ENCODE measurements at places on chromosomes 3 and 15.

DNA sequence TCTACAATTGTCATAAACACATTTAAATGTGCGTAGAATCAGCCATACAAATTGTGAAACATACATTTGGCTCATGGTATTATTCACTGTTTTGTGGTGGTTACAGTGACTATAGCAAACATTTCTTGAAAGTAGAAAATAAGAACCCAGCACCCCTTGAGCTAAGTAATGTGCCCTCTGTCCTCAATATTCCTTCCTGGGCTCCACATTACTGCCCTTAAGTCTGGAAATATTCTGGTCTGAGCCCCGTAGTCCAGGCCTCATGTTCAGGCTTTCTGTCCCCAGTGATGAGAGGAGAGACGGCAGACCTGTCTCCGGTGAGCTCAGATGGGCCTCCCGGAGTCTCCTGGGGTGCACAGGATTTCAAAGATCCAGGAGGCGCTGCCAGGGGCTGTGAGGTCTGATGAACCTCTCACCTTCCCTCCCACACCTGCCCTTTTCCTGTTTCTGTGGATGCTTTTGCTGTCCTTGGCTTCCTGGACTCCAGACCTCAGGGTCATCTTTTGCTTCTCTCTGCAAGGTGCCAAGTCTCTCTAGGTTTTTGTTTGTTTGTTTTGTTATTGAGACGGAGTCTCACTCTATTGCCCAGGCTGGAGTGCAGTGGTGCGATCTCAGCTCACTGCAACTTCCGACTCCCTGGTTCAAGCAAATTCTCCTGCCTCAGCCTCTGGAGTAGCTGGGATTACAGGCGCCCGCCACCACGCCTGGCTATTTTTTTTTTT is 8.8 kb upstream of the MUC20 start:
- DNase-seq: no peak

GRCh38 chr3:3587647-3587972 is 211.6 kb upstream of the LRRN1 start:
- DNase-seq: no peak

GRCh38 chr3:33196538-33196937 is 22.1 kb downstream of the SUSD5 start:
- DNase-seq: no peak

DNA sequence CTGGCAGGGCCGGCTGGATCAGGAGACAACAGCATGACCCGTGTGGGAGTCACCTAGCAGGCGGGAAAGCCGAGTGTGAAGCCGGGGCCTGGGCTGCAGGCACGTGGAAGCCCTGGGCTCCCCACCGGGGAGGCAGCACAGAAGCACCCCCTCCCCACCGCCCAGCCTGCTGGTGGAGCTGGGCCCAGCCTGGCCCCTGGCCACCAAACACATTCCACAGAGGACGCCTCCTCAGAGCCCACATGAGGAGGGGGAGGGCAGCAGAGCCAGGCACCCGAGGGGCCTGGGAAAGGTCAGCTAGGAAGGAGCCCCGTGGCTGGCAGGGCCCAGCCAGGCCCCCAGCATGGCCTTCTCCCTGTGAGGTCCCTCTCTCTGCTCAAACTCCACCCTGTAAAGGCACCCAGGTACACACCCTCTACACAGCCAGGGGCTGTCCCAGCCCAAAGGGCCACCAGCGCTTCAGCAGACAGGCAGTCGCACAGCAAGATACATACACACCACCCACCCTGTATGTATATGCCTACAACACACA is 4.5 kb downstream of the PLXNB1 start:
- no peak for DNase-seq

- DNase-seq: no peak
Measured at GRCh38 chr3:13420045-13420830, at the start of gene NUP210. Gene NUP210 (minus strand): TSS chr3:13420322. CDS start chr3:13420226, 96 bp downstream.

DNA sequence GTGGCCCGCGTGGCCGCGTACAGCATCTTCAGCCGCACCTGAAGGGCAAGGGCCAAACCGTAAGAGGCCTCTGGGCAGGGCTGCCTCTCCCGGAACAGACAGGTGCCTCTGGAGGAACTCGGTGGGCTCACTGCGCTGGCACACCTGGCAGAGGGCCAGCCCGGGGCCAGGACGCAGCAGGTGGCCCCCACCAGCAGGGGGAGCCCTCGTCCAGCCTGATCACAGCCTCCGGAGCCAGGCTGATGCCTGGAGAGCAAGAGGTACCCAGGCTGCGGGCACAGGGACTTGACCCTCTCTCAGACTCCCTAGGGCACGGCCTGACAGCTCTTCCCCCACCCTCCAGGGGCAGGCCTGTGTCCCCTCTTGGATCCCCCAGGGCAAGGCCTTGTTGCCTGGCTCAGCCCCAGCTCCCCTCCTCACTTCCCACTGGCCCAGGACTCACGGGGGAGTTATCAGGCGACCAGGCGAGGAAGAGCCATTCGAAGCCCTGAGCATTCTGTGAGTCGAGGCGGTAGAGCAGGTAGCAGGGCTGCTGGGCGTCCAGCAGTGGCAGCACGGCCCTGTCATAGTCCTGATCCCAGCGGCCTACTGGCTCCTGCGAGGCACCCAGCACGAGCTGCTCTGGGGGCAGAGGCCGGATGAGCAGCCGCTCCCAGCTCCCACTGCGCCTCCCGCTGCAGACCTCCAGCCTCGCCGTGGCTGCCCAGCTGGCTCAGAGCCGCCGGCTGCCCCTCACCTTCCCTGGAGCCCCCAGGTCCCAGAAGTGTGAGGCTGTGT is 6.2 kb upstream of the TLR9 start:
- DNase-seq: peak; percentile 80

DNA sequence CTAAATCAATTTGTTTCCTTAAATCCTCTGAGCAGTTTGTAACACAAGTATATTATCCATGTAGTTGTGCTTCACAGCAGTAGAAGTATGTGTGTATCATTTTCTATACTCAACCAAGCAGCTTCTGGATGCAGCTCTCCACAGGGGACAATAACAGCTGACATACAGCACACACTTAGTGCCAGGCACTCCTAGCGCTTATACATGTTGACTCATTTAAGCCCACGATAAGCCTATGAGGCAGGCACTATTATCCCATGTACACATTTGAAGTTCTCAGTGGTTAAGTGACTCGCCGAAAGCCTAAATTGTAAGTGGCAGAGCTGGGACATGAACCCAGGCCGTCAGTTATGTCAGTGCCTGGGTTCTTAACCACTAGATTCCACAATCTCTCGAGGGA is 20.3 kb upstream of the LPP start:
- DNase-seq: no peak

DNA sequence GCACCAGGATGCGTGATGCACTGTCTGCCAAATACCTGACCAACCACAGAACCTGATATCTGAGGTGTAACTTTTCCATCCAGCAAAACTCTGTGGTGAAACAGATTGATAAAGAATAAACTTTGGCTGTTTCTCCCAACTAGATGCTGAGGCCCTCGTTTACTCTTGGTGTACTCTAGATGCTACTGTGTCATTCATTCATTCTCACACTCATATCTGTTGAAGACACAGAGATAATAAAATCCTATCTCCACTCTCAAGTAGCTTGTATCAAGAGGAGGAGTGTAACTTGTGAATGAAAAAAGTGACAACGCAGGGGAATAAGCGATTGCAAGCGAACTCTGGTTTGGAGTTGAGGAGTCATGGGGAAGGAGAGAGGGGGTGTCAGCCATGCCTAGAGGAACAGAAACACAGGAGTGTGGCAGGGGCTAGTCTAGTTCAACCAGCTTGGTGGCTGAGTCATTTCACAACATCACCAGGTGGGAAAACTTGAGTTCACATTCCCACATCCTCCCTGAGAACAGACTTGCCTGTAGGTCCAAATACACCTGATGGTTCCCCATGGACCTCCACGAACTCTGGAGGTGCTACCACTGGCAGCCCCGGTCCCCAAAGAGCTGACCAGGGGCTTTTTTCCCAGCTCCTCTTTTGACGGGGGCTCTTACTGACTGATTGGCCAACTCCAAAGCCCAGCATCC is 73.3 kb upstream of the SNRK start:
- DNase-seq: no peak

DNA sequence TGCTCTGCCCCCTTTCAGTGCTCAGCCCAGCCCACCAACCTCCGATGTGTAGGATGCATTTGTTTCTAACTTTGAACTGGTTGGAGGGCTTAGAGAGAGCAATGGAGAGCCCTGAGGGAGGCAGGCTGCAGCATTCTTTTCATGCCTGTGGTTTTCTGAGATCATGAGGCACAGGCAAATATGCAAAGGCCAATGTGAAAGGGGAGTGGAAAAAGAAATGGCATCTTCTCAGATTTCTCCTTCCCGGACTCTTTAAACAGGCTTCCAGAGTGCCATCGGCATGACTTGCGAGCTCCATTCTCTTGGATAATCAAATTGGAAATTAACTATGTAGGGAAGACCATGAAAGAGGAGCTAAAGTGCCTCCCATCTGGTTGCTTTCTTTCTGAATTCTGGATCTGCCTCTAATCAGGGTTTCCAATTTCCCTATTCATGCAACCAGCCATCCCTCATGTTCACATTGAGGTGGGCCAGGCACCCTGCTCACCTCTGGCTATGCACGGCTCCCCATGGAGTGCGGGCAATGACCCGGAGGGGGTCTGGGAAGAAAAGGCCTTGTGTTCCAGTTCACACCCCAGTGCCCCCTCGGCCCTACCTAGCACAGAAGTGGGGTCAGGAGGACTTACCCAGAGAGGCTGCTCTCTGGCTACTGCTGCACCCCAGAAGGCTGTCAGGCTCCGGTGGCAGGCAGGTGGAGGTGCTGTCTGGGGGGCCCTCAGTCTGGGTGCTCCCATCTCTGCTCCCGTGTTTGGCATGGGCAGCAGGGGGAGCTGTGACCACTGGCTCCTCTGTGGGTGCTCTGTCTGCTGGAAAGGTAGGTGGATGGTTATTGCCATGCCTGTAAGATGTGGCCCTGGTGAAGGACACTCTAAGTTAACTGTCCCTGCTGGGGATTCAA is 16.1 kb downstream of the AMOTL2 start:
- DNase-seq: no peak

GRCh38 chr3:15042936-15043335 is 22.2 kb downstream of the MRPS25 start:
- DNase-seq: no peak

DNA sequence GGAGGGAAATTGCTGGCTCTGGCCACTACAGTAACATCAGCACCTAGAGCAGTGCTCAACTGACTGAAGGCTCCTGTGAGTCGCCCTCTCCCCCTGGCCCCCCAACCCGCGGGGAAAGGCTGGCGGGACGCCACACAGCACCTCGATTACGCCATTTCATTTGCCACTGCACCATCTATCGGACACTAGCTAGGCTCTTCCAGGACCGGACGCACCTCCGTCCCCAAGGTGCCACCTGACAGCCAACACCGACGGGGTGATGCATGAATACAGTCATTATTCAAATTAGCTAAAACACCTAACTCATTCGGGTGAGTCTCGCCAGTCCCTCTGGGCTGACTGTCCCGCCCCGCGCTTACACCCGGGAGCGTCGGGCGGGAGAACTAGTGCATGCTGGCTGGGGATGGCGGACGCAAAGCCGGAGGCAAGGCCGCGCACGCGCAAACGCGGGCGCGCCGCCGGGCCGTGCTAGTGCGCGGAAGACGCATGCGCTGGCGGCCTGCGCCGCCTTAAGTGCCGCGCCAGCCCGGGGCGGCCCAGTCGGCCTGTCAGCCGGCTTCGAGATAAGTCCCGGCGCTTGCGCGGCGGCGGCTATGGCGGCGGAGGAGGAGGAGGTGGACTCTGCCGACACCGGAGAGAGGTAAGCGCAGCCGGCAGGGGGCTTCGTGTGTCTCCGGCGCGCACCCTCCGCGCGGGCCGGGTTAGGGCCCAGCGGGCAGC is at the start of gene ABHD5:
ABHD5 (plus strand) TSS at position 539 of the 720 bp plus-strand sequence; CDS start at position 594, 55 bp downstream.
- DNase-seq: peak; percentile 97

DNA sequence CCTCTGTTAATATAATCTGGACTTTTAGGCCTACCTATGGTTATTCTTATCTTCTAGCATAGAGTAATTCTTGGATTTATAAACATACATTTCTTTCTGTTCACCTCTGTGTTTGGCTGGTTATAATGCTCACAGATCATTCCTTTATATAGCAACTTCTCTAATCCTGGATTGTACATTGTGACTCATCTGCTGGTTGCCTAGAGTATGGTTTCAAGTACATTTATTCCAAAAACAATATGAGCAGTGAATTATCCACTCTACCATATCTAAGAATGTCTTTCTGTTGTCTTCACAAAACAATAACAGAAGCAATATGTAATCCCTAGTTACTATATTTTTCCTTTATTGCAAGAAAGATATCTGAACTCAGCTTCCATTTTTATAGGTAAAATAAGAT is 35.3 kb downstream of the FSIP1 start:
- DNase-seq: no peak

DNA sequence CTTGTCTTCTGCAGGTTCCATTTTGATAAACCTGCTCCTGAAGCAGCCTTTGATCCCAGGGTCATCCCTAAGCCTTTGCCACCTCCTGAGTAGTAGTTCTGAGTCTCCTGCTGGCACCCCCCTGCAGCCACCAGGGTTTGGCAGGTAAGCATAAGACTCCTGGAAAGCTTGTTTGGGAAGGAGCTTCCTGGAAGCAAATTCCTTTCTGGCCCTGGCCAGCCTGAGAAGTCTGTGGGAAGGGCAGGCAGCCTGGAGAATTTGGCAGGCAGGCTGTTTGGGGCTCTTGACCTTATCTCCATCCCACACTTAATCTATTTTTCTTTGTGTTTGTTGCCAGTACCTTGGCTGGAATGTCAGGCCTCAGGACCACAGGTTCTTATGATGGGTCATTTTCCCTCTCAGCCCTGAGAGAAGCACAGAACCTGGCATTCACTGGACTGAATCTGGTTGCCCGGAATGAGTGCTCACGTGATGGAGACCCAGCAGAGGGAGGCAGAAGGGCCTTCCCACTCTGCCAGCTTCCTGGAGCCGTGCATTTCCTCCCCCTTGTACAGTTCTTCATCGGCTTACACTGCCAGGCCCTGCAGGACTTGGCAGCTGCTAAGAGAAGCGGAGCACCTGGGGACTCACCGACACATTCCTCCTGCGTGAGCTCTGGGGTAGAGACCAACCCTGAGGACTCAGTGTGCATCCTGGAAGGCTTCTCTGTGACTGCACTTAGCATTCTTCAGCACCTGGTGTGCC is 13.4 kb downstream of the ATRIP start:
- no peak for DNase-seq

DNA sequence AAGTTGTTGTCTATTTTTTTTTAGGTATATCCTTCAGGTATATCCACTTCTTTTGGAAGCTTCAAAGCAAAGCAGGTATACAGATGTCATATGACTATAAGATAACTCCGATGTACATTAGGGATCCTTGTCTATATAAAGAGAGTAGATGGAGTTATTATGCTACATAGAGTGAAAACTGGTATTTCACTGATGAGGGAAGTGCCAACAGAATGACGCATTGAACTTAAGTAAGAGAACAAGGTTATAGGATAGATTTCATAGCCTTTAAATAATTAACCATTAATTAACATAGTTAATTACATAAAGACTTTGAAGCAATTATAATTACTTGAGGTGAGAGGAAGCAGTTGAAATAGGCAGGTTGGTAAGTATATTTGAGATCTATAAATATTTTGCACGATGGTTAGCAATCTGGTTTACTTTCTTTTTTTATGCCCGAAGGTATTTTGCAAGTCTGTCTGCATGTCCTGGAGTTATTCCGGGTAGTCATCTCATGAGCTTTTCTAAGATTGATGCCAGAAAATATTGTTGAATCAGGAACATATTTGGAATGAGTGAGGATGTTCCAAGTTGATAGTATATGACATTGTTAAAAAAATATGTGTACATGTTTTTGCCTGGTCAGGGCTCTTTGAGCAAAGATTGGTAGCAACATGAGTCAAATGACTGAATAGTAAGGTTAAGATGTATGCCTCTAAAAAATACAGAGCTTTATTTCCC is 299.5 kb upstream of the KCNMB2 start:
- DNase-seq: no peak
